ENCODE measurements at places on chromosomes 3 and 15.

- no peak for DNase-seq
Measured at GRCh38 chr15:82540984-82541431, 751 bp upstream of the RPS17 start.

- no peak for DNase-seq
Measured at GRCh38 chr3:114104414-114104813, 47.9 kb downstream of the QTRT2 start.

DNA sequence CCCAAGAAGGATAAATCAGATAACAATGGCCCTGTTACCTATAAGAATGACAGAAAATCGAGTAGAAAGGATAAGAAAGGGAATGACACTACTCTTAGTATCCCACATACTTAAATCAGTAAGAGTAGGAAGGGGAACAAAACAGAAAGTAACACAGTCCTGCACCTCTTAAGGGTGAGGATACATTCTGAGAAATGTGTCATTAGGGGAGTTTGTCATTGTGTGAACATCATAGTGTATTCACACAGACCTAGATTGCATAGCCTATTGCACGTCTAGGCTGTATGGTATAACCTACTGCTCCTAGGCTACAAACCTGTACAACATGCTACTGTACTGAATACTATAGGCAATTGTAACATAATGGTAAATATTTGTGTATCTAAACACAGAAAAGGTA lies 142.6 kb downstream of the PLCH1 start:
- no peak for DNase-seq

GRCh38 chr15:51672155-51672687 lies 9.1 kb upstream of the SCG3 start:
- DNase-seq: no peak
